ENCODE measurements at places on chromosomes 3 and 15. TPM values are rescaled to one million over a fixed set of nuclear protein-coding genes. Genes with fewer than 3 reads are reported as not detected.

Gene LYZL4
- total RNA-seq = not detected

Gene ROPN1B
- total RNA-seq = not detected

Gene EIF2B5
- 32.6 TPM for total RNA-seq

- DNase-seq = no peak
Observed at GRCh38 chr3:24027946-24028345, 82.9 kb downstream of the NR1D2 start.

DNA sequence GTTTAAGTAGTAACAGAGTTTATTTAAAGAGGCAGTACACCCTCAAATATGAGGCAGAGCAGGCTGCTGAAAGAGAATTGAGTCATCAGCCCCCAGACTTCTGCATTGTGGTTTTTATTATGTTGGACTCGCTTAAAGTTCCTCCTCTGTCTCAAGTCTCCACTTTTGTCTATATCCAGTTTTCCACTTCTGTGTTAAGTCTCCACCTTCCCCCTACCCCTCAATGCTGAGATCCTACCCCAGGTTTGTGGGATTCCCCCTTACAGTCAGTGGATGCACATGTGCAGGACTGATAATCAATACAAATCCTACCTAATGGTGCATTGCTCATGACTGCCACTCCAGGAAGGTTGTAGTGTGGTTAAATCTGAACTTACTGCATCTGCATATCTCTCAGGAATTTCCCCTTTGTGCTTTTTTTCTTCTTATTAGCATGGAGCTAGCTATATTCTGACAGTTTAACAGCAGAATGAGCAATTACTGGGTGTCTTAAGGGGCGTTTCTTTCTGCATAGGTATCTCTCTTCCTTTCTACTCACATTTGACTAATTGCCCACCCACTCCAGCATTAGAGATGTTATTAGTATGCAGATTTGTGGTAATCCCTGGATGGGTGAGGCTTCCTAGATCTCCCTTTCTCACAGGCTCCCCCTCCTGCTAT lies 11.9 kb upstream of the CD200R1L start:
- peak; percentile 37 for DNase-seq

Gene CCR3
- not detected for total RNA-seq

Gene SH2D7
- total RNA-seq = not detected

DNA sequence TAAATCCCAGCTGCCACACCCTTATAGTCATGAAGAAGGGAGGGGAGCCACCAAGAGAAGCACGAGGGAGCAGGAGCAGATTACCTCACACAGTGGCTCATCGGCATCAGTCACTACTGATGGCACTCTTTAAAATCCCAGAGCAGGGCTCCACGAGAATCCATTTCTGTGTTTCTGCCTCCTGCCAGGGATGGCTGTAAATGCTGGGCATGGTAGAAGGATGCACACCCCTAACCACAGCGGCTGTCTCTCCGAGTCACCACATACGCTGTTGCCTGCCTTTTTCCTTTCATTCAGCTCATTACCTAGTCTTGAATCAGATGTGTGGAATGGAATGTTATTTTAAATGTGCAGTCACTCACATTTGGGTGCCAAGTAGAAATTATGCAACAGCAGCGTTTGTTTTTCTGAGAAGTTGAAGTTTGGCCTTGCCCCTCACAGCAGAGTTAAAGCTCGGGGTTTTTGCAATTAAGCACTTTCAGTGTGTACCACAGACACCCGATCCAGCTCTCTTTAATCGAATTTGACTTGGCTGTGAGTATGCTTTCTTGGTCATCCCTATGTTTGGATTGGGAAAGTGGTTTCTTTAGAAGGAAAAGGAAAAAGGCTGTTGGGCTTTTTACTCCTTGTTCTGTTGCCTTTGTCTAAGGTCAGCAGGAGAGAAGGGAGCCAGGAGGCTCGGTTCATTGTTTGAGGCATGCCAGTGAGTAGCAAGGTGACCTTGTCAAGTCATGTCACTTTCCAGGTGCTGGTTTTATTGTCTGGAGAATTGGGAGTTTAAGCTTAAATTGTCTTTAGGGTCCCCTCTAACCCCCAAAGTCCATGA lies 284.2 kb upstream of the TPM1 start:
- DNase-seq = peak; percentile 52

GRCh38 chr3:158703566-158703965 lies 28.7 kb downstream of the RARRES1 start:
- DNase-seq = no peak

DNA sequence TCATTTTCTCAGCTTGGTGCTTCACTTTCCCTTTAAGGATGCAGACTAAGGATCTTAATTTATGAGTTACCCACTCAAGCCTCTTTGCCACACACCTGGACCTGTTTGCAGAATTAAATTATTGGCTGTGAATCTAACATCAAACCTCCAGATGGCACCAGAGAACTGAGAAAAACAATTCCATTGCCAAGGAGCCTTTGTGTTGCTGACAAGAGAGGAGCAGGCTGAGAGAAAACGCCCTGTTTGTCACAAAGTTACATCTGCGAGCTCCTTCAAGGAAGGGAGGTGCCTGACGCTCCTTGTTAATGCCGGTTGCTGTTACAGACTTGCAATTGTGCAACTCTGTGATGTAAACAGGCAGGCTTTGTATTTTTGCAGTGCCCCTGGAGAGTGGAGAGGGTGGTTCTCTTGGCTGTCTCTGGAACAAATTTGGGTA lies 36.3 kb upstream of the TMC3 start:
- DNase-seq = peak; percentile 92

Gene MME
- 16.1 TPM for total RNA-seq

DNA sequence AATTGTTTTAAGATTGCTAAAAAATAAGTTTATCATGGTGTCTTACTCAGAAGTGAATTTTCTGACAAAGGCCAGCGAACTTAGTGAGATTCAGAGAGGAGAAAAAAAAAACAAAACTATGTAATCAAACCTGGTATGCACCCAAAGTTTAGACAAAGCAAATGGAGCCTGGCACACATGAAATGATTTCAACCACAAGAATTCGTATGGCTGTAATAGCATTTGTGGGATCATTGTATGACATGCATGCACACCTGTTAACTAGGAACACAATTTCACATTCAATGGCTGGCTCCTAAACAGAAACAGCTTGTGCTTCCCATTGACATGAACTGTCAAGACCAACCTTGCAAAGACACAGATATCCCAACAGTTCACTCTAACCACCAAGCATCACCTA lies 94.6 kb downstream of the ZIC4 start:
- no peak for DNase-seq

GRCh38 chr3:43093006-43093405 lies 12.9 kb downstream of the POMGNT2 start:
- no peak for DNase-seq

Gene TTC23
- 17.7 TPM for total RNA-seq

Gene GPR176
- 6.8 TPM for total RNA-seq

DNA sequence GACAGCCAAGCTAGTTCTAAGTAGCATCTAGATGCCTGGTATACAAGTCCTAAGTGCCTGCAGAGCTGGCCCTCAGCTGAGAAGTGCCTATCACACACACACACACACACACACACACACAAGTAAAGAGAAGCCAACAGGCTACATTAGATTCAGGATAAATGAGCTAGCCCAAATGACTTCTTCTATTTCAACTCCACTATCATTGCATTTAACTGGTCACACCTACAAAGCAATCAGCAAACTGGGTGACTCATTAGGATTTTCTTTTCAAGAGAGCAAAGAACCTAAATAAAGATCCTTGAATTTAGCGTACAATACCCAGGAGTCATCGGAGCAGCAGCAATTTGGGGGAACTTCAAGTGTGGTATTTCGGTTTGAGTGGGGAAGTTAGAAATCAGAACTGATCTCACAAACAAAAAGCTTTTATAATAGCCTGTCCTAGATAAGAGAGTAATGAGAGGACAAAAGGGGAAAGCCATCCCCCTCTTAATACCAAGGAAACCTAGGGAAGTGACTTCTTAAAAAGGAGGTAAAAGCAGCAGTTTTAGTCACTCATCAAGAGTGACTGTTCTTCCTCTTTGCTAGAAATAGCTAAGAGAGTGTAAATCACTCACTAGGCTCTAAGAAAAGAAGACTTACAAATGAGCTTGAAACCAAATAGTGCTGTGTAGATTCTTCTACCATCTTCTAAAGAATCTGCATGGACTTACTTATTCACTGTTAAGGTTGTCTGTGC lies 112.7 kb downstream of the TNIK start:
- peak; percentile 26 for DNase-seq

DNA sequence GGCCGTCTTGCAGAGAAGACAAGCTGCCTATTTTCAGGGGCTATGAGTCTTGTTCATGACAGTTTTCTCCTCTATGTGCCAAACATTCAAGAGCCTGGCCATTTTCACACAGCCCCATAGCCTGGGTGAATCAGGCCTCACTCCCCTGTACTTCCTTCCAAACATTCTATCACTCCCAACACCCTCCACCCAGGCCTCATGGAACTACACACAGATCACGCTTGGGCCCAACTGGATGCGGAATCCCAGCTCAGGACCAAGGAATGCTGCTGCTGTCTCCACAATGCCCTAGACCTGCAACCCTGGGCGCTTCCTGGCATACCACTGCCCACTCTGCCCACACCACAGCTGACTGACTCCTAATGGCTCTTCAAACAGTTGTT lies 39.4 kb upstream of the PCSK6 start:
- no peak for DNase-seq

Gene ITGA11
- total RNA-seq = 10.2 TPM

Gene ZDHHC19
- total RNA-seq = not detected

DNA sequence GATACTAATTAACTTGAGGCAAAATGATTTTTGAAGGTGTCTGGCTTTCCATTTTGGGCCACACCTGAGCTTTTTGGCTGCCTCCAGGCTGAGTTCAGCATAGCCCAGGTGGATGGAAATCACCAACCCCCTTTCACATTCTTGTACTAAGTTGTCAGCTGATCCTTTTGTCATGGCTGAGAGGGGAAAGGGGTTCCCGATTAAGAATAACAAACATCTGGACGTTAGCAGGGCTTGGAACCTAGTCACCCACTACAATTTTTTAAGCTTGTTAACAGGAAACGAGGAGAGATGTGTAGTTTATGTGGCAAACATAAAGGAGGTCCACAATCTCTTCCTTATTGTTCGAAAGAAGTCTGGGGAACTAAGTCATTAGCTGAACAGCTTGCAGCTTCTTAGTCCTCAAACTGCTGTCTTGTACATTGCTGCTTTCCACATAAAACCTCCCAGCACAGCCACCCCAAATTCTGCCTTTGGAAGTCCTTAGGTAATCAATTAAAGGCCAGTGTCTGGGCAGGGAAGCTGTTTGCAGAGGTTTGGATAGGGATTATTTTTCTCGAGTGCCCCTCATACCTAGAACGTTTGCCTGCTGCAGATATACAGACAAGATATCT lies 5.0 kb downstream of the NR2F2 start:
- DNase-seq = no peak

GRCh38 chr3:64958199-64958843 lies 270.5 kb upstream of the ADAMTS9 start:
- DNase-seq = peak; percentile 98

Gene KBTBD13
- total RNA-seq = 1.6 TPM

Gene A4GNT
- not detected for total RNA-seq

GRCh38 chr3:187741403-187742350 lies 3.6 kb downstream of the BCL6 start:
- DNase-seq = peak; percentile 84

GRCh38 chr3:13615019-13615528 lies 66.1 kb downstream of the FBLN2 start:
- no peak for DNase-seq

DNA sequence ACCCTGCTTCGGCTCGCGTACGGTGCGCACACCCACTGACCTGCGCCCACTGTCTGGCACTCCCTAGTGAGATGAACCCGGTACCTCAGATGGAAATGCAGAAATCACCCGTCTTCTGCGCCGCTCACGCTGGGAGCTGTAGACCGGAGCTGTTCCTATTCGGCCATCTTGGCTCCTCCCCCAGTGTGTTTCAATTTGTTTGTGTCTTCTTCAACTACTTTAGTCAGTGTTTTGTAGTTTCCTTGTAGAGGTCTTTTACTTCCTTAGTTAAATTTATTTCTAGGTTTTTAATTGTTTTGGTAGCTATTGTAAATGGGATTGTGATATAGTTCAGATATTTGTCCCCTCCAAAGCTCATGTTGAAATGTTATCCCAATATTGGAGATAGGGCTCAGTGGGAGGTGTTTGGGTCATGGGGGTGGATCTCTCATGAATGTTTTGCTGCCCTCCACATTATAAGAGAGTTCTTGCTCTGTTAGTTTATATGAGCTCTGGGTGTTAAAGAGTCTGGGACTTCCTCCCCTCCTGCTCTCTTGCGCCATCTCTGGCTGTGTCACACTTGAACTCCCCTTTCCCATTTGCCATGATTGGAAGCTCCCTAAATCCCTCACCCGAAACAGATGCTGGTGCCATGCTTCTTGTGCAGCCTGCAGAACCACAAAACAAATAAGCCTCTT lies 304.4 kb downstream of the DOCK3 start:
- DNase-seq = no peak

DNA sequence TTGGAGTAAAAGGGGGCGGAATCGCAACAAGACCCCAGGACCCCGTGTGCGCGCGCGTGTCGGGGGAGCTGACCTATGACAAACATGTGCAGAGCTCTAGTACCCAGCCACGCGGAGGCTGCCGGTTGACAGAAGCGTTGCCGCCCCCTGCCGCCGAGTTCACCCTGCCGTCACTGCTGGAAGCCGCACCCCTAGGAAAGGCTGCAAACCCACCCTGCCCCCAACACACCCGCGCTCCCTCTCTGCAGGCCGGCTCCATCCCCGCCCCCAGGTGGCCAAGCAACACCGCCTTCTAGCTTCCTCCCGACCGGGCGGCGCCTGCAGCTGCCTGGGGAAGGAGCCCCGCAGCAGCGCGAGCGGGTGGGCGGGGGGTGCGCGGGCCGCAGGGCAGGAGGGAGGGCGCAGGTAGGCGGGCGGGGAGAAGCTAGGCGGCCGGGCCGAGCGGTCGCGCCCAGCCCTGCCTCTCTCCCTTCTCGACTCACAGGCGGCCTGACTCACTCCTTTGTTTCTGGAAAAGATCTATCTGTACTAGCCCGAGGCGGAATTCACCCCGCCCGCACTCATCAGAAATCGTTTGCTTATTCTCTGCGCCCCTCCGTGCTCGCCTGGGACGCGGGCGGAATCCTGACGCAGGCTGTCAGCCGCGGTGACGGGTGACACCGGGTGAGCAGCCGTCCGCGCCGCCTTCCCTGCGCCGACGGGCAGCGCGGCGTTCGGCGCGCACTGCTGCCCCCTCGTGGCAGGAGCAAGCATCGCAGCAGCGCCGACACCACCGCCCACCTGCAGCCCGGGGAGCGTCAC lies 160.8 kb downstream of the GAP43 start:
- peak; percentile 96 for DNase-seq

Gene ZNF662
- total RNA-seq = 13.0 TPM

Gene ITIH1
- 0.22 TPM for total RNA-seq

Gene CLDN18
- total RNA-seq = not detected

- peak; percentile 54 for DNase-seq
Observed at GRCh38 chr15:100728371-100729201, 126.2 kb downstream of the ASB7 start.

DNA sequence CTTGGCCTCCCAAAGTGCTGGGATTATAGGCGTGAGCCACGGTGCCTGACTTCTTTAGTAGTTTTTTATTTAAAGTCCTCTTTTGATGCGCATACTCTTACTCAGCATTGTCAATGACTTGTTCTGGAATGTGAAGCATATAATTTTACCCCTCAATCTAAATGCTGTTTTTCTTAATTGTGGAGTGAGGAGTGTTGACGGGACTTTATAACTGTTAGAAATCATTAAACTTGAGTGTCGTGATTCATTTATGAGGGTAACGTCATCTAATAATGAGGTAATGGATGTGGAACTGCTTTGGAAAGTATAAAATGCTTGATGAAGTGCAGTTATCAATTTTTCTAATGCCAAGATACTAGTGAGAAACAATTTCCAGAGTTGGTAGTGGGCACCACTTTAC lies 48.3 kb downstream of the PLS1 start:
- no peak for DNase-seq
